ENCODE measurements at places on chromosomes 3 and 15. TPM values are rescaled to one million over a fixed set of nuclear protein-coding genes. Genes with fewer than 3 reads are reported as not detected.

SLC22A13 gene
- total RNA-seq = not detected

PTX3 gene
- total RNA-seq = 276 TPM

NR2E3 gene
- not detected for total RNA-seq

MESP2 gene
- 1.3 TPM for total RNA-seq

CPN2 gene
- not detected for total RNA-seq

LRRC2 gene
- under 0.01 TPM for total RNA-seq

MB21D2 gene
- total RNA-seq = 10.3 TPM

TRPC1 gene
- 8.2 TPM for total RNA-seq

CLDN16 gene
- not detected for total RNA-seq

BSN gene
- 0.17 TPM for total RNA-seq

HESX1 gene
- total RNA-seq = 1.0 TPM

GHRL gene
- total RNA-seq = not detected

C3orf22 gene
- total RNA-seq = not detected

ZNF80 gene
- total RNA-seq = not detected

ATP10A gene
- total RNA-seq = 1.8 TPM

CP gene
- 0.17 TPM for total RNA-seq

ECE2 gene
- total RNA-seq = not detected

GREM1 gene
- total RNA-seq = 26.1 TPM

IRAK2 gene
- total RNA-seq = 3.0 TPM

RPP25 gene
- total RNA-seq = 5.6 TPM

GRAMD1C gene
- 4.6 TPM for total RNA-seq

NUSAP1 gene
- 106 TPM for total RNA-seq

SOX14 gene
- not detected for total RNA-seq

TRIM42 gene
- not detected for total RNA-seq

SPINT1 gene
- total RNA-seq = 2.5 TPM

CPEB1 gene
- total RNA-seq = 2.4 TPM

ANKUB1 gene
- total RNA-seq = not detected

C15orf39 gene
- total RNA-seq = 7.4 TPM

FEZF2 gene
- total RNA-seq = not detected

MINAR1 gene
- 1.0 TPM for total RNA-seq

CHRNA7 gene
- not detected for total RNA-seq

AP4E1 gene
- total RNA-seq = 5.9 TPM

ZBED2 gene
- total RNA-seq = not detected

LCTL gene
- total RNA-seq = 0.74 TPM

CD80 gene
- not detected for total RNA-seq

SMARCC1 gene
- total RNA-seq = 39.8 TPM

ZBTB47 gene
- 12.8 TPM for total RNA-seq

ACOX2 gene
- 6.4 TPM for total RNA-seq

CYP1A2 gene
- not detected for total RNA-seq

TNNC1 gene
- total RNA-seq = not detected

COL6A5 gene
- not detected for total RNA-seq

GYG1 gene
- total RNA-seq = 41.5 TPM

PLCB2 gene
- total RNA-seq = 2.2 TPM

PPM1L gene
- total RNA-seq = 0.45 TPM

IL17RD gene
- 2.0 TPM for total RNA-seq
